ENCODE measurements at places on chromosomes 6 and 20. TPM values are rescaled to one million over a fixed set of nuclear protein-coding genes. Genes with fewer than 3 reads are reported as not detected.

The PRPH2 gene
- total RNA-seq: not detected

The SPATA25 gene
- 0.66 TPM for total RNA-seq

The C2 gene
- 0.96 TPM for total RNA-seq

The TAGAP gene
- 44.8 TPM for total RNA-seq

The FOXC1 gene
- 0.05 TPM for total RNA-seq

The TUBE1 gene
- total RNA-seq: 44.4 TPM

The ABHD16B gene
- 0.16 TPM for total RNA-seq

DNA sequence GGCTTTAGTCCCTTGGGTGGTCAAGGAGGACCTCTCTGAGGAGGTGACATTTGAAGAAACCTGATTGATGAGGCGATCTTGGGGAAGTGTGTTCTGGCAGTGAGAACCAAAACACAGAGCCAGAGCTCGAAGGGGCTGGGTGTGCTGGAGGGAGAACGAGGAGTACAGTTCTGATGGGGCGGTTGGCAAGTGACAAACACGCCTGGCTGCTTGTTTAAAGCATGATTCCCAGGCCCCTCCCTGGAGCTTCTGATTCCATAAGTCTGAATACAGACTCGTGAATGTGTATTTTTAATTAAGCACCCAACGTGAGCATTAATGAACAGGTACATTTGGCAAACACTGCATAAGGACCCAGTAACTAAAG, 886 bp upstream of the NFATC2 start:
- no peak for DNase-seq
- H3K36me3 ChIP-seq: peaks cover 22% of the 10 kb centered on the region
- H3K27ac ChIP-seq: peak overlapping the region; percentile 49
- peaks cover 23% of the 10 kb centered on the region for H3K4me1 ChIP-seq

- H3K27ac ChIP-seq: no peak overlapping the region
- H3K27me3 ChIP-seq: no peaks in the 10 kb centered on the region
- no peak for DNase-seq
Measured at GRCh38 chr6:157025437-157025836, 248.3 kb downstream of the ARID1B start.

DNA sequence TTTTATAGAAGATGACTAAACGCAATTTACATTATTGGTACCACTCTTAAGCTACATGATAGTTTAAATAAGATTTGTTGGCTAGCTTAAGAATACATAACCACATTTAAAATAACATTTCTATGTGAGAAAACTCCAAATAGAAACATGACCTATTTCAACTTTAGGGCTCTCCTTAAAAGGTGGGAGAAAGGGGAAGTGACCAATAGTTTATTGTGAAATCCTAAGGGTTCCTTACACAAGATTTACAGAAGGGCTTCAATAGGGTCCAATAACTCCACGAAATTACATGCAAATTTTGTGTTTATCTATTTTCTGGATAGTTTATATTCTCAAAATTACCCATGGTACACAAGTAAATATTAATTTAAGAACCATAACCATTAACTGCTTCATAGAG, 91.6 kb upstream of the DST start:
- H3K27ac ChIP-seq: no peak overlapping the region
- no peak for DNase-seq
- H3K36me3 ChIP-seq: no peaks in the 10 kb centered on the region

GRCh38 chr20:35661908-35662307, 2.8 kb downstream of the CPNE1 start:
- H3K27ac ChIP-seq: peak overlapping the region; percentile 100
- peak overlapping the region; percentile 80 for H3K4me3 ChIP-seq
- peaks cover 53% of the 10 kb centered on the region for H3K36me3 ChIP-seq
- no peak for DNase-seq
- no peaks in the 10 kb centered on the region for H3K27me3 ChIP-seq
- H3K4me1 ChIP-seq: peaks cover 60% of the 10 kb centered on the region

GRCh38 chr6:157996201-157996712, 14.6 kb downstream of the SYNJ2 start:
- H3K4me1 ChIP-seq: peaks cover 37% of the 10 kb centered on the region
- peaks cover 10% of the 10 kb centered on the region for H3K36me3 ChIP-seq
- DNase-seq: no peak

GRCh38 chr6:72950114-72950860, 275.0 kb downstream of the KHDC1L start:
- no peak overlapping the region for H3K4me3 ChIP-seq
- H3K27me3 ChIP-seq: no peaks in the 10 kb centered on the region
- peaks cover 12% of the 10 kb centered on the region for H3K4me1 ChIP-seq
- peak; percentile 5 for DNase-seq

- H3K27me3 ChIP-seq: no peaks in the 10 kb centered on the region
- no peak overlapping the region for H3K27ac ChIP-seq
- peaks cover 37% of the 10 kb centered on the region for H3K36me3 ChIP-seq
- no peak for DNase-seq
- no peaks in the 10 kb centered on the region for H3K4me1 ChIP-seq
Measured at GRCh38 chr6:97175806-97176205, 107.2 kb downstream of the MMS22L start.

DNA sequence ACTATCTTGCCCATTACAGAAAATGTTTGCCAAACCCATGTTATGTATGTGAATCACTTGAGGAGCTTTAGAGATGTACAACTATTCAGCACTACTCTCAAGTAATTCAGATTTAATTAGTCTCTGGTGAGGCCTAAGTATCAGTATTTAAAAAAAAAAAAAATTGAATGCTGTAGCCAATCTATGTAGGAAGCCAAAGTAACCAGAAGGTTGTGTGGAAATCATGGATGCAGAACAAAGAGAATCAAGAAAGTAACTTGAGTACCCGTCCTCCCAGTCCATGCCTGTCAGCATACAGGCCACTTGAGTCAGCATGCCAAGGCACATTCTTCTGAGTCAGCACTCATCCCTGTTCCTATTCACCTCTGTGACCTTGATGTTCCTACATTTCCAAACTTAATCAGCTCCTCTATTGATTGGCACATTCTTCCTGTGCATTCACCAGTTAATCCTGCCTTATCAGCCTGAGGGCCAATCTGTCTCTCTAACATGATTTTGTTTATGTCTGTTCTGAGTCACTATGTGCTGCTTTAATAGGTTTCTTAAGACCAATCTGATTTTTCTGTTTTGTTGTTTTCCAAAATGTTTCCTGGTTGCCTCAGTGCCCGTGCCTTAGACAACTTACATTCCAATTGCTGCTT, 165.6 kb downstream of the KCNQ5 start:
- no peaks in the 10 kb centered on the region for H3K27me3 ChIP-seq
- DNase-seq: no peak
- no peaks in the 10 kb centered on the region for H3K4me1 ChIP-seq
- no peak overlapping the region for H3K27ac ChIP-seq

- peaks cover 6% of the 10 kb centered on the region for H3K27me3 ChIP-seq
- peak; percentile 9 for DNase-seq
- no peaks in the 10 kb centered on the region for H3K36me3 ChIP-seq
- H3K27ac ChIP-seq: no peak overlapping the region
- H3K4me1 ChIP-seq: no peaks in the 10 kb centered on the region
Measured at GRCh38 chr20:61387204-61387953, 135.3 kb downstream of the CDH4 start.

DNA sequence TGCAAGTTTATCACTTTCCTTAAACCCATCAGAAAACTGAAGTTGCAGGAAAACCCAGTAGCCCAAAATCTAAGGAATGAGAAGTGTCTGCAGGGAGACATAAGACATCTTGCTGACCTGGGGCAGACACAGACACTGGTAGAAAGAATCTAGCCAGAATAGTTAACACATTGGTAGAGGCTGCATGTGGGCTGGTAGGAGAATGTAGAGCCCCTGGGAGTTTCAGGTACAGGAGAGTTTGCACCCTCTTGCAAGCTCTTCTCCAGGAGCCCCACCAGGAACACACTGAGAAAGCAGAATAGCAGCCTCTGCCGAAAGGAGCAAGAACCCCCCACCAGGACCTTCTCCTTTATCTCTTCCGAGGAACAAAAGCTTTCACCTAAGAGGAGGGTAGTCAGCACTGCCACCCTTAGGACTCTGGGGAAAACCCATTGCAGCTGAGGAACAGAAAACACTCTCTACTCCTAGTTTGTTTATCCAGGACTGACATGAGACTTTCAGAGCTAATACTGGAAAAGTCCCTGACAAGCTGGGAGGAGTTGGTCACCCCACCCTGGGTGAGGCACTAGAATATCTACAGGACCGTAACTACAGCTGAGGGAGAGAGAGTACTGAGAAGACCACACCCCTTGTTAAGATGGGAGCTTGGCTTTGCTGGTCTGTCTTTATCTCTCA, 10.5 kb upstream of the OGFRL1 start:
- H3K36me3 ChIP-seq: no peaks in the 10 kb centered on the region
- H3K27ac ChIP-seq: no peak overlapping the region
- no peaks in the 10 kb centered on the region for H3K27me3 ChIP-seq
- no peaks in the 10 kb centered on the region for H3K4me1 ChIP-seq

GRCh38 chr6:165552248-165552736, 110.7 kb downstream of the PDE10A start:
- no peak overlapping the region for H3K4me3 ChIP-seq
- no peak for DNase-seq
- H3K27ac ChIP-seq: no peak overlapping the region
- H3K4me1 ChIP-seq: no peaks in the 10 kb centered on the region

DNA sequence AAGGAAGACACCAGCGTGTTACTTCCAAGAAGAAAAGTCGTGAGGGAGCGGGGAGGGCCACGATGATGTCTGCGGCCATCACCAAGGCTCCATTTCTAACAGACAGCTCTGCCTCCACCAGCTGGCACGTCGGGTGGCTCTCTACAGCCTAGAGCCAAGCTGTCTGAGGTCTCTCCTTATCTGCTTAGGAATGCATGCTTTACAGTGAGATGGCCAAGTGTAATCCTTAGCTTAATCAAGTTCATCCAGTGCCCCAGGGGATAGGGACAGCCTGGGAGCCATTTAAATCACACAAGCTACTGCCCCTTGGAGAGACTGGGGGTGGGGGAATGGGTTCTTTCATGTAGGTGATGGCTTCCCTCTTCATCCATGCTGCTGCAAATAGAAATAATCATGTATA, 213.8 kb upstream of the CST7 start:
- no peaks in the 10 kb centered on the region for H3K27me3 ChIP-seq
- no peak overlapping the region for H3K4me3 ChIP-seq
- no peak for DNase-seq

DNA sequence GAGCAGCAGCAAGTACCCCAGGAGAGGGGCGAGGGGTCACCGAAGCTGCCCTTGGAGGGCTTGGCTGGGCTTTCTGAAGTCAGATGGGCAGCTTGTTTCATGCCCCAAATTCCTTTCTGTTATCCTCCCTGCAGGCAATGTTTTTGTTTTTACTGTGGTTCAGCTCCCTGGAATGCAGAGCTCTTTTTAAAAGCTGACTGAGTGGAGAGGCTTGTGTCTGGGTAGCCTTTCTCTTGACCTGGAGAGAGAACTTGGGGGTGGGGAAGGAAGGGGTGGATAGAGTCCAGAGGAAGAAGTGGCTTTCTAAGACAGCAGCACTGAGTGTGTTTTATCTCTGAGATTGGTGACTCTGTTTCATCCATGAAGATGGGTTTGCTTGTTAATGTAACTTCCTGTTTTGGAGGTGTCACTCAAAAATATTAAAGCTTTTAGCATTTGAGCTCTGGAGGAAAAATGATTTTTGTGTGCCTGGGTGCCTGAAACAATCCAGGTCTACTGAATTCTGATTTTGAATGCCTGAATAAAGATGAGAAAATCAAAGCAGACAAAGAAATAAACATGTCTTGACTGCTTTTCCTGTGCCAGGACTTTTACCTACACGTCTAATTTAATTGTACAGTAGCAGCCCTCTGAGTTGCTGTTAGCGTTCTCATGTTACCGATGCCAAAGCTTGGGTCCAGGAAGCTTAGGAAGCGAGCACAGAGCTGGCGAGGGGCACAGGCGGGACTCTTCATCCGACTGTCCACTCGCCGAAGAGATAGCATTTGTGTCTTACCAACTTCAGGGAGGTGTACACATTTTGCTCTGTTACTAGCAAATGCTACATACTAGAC, 78.2 kb upstream of the EEF1E1 start:
- DNase-seq: no peak
- H3K4me1 ChIP-seq: no peaks in the 10 kb centered on the region
- no peak overlapping the region for H3K27ac ChIP-seq
- H3K4me3 ChIP-seq: no peak overlapping the region
- peaks cover 19% of the 10 kb centered on the region for H3K27me3 ChIP-seq

DNA sequence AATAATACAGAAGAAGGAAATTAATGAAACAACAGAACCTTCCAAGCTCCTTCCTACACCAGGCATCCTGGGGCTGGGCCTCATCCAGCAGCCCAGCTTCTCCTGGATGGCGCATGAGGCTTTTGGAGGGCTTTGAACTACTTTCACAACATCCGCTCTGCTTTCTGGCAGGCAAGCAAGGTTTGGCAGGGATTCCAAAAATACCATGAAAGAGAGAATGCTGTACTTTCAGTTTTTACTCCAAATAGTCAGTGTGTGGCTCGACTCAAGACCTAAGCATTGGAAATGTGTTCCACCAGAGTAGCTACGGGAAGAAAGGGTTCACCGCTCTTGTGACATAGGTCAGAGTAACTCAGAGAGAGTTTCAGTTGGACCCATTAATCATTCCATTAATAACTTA, 125.4 kb downstream of the OPRM1 start:
- no peak overlapping the region for H3K4me3 ChIP-seq
- H3K36me3 ChIP-seq: peaks cover 41% of the 10 kb centered on the region
- no peak for DNase-seq
- peaks cover 43% of the 10 kb centered on the region for H3K4me1 ChIP-seq
- H3K27ac ChIP-seq: peak overlapping the region; percentile 10

DNA sequence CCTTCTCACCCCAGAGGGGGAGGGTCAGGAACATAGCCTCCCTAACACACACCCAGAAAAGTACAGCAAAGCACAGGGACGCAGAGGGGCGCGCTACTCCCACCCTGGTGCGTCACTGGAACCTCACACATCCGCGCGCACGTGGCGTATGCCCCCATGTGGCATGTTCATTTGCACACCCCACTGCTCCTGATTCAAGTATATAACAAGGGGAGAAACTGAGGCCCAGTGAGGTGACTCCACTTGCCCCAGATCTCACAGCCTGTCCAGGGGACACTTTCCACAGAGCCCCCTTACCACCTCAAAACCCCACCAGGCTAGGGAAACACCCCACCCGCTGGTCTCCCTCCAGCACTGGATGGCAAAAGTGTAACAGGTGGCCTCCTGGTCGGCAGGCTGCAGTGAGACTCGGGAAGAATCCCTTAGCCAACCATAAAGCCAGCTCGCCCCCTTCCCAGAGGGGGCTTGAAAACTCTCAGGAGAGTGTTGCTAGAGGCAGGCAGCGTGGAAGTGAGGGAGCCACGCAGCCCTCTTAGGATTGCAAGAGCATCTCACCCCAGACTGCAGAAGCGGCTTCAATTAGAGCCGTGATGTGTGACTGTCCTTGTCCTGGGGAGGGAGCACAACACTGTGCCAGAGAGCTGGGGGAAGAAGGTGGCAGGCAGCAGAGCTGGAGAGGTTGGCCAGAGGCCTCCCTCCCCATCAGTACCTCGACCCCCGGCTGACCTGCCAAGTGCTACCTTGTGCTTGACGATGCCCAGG, at the start of gene GRM4:
GRM4 (minus strand) TSS at position 67 of the 762 bp plus-strand sequence. CDS start 12,591 bp downstream, outside the sequence.
- H3K27me3 ChIP-seq: peaks cover 55% of the 10 kb centered on the region
- DNase-seq: no peak
- peak within 1 kb of the TSS; percentile 38 for H3K4me3 ChIP-seq
- no peak within 1 kb of the TSS for H3K27ac ChIP-seq
- peaks cover 14% of the 10 kb centered on the region for H3K4me1 ChIP-seq
